IPS-NIHi11 (cell line): ENCODE measurements at places on chromosomes 1 and 21.
A peak's percentile ranks its signal among the peaks of the same experiment; 100 is the strongest.

DNA sequence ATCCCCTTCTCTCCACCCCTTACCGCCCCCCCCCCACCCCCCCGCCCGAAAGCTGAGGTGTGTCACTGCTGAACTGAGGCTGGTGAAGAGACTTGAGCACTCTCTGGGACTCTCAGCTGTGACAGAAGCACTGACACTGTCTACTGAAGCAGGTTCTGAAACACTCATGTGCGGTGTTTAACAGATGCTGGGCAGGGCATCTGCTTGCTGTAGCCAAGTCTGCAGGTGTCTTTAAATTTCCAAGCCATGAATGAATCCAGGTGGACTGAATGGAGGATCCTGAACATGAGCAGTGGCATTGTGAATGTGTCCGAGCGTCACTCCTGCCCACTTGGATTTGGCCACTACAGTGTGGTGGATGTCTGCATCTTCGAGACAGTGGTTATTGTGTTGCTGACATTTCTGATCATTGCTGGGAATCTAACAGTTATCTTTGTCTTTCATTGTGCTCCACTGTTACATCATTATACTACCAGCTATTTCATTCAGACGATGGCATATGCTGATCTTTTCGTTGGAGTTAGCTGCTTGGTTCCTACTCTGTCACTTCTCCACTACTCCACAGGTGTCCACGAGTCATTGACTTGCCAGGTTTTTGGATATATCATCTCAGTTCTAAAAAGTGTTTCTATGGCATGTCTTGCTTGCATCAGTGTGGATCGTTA lies at the start of gene GPR52:
TSS of gene GPR52 (plus strand) at position 99 of the 665 bp plus-strand sequence. CDS start at position 247, 148 bp downstream.
- DNase-seq = no peak

- DNase-seq = no peak
These were observed 62.2 kb downstream of the OBSCN start for GRCh38 chr1:228270032-228270431.

- DNase-seq = no peak
These were observed 81.3 kb downstream of the CDC14A start for GRCh38 chr1:100433563-100433962.

GRCh38 chr1:42035205-42035829 lies 116.6 kb upstream of the HIVEP3 start:
- peak; percentile 90 for DNase-seq
